SW 1271 (cell line): ENCODE measurements at places on chromosomes 16 and 17.

GRCh38 chr16:27413956-27414355 is 12.0 kb downstream of the IL21R start:
- no peak for DNase-seq

GRCh38 chr16:88337021-88337420 is 45.7 kb upstream of the ZNF469 start:
- no peak for DNase-seq

- DNase-seq, result no peak
Measured at GRCh38 chr17:28926786-28927185, 23.9 kb upstream of the DHRS13 start.

- no peak for DNase-seq
Measured at GRCh38 chr17:67489273-67489672, 112.2 kb downstream of the PITPNC1 start.

DNA sequence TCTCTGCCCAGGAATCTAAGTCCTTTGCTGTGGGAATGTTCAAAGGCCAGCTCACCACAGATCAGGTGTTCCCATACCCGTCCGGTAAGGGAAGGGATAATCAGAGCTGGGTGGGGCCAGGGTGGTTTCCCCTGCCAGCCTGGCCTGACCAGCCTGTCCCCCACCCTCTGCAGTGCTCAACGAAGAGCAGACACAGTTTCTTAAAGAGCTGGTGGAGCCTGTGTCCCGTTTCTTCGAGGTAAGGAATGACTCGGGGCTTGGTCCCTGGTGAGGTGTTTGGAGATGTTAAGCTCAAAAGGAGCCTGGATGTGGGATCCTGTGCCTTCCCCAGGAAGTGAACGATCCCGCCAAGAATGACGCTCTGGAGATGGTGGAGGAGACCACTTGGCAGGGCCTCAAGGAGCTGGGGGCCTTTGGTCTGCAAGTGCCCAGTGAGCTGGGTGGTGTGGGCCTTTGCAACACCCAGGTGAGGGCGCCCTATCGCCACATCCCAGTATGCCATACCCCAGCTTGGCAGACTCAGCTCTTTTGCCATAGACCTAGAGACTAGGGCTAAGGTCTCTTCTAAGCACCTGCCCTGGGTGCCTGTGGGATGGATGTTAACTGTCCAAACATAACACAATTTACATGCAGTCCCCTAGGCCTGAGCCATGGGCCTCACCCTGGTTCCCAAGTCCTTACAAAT is 997 bp downstream of the ACADVL start:
- no peak for DNase-seq

- DNase-seq, result no peak
Measured at GRCh38 chr17:75864448-75864871, 9.3 kb upstream of the WBP2 start.

GRCh38 chr16:89562939-89563338 is 2.5 kb downstream of the RPL13 start:
- no peak for DNase-seq
